ENCODE measurements at places on chromosomes 1 and 21.

- DNase-seq, result no peak
Observed at GRCh38 chr1:230865062-230865817, 3.1 kb downstream of the C1orf198 start.

GRCh38 chr1:23816361-23816760 is 8.9 kb downstream of the HMGCL start:
- DNase-seq, result no peak

DNA sequence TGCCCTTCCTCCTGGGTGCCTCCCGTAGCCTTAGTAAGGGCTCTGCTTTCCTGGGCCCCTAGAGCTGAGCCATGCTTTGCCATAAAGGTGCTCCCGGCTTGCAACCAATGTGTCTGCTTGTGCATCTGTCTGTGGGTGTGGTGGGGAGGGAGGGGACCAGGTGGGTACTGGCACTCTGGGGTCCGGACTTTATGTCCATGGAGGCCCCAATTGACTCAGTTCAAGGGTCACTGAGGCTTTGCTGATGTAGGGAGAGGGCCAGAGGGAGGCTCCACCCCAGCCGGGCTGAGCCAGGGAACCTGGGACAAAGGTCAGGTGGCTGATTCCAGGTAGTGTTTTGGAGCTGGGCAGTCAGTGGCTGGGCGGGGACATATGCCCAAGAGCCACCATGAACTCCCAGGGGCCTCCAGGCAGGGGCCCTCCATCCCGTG is 15.0 kb downstream of the TNFRSF25 start:
- DNase-seq, result no peak

DNA sequence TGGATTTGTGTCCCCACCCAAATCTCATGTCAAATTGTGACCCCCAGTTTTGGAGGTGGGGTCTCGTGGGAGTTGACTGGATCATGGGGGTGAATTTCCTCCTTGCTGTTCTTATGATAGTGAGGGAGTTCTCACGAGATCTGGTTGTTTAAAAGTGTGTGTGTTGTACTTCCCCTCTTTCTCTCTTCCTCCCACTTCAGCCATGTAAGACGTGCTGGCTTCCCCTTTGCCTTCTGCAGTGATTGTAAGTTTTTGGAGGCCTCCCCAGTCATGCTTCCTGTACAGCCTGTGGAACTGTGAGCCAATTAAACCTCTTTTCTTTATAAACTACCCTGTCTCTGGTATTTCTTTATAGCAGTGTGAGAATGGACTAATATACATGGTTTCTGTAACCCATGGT is 64.6 kb downstream of the RHOU start:
- no peak for DNase-seq

GRCh38 chr1:111973150-111973790 is 16.2 kb downstream of the KCND3 start:
- DNase-seq, result no peak

GRCh38 chr1:224065455-224065854 is 48.5 kb upstream of the FBXO28 start:
- DNase-seq, result peak; percentile 52

DNA sequence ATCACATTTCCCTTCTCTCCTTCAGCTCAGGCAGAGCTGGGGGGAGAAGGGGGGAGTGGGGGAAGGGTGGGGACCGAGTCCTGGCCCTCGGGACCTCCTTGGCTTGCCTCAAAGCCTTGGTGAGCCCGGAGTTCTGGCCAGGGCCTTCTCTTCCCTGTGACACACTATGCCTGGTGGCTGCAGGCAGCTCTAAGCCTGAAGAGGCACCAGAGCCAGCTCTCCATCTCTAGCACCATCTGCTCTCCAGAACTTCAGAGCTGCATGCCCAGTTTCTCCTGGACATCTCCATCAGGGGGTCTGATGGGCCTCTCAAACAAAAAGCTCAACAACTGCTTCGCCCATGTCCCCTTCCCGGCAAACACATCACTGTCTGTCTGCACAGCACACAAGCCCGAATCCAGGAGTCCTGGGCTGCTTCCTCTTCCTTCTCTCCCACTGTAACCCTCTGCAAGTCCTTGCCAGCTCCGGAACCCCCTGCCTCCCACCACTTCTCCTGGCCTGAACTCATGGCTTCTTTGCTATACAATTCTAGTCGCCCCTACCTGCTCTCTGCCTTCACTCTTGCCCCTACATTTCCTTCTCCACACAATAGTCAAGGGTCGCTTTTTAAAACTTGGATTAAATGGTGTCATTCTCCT is 26.5 kb downstream of the KIAA1614 start:
- DNase-seq, result no peak

DNA sequence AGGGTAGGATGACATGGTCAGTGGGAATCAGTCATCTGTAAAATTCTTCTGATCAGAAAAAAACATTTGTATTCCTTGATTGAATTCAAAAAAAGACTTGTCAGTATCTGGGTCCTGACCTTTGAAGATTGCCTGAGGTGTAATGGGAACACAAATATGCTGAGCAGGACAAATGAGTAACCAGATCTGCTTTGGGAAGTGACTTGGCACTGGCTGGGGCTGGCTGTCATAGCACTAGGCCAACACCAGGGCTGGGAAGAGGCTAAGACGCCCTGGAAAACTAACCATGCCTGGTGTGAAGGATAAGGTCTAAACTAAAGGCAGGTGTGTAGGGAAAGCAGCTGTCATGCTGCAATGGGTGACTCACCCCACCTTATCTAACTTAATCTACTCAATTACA is 452.9 kb upstream of the BEND5 start:
- DNase-seq, result no peak

- no peak for DNase-seq
Observed at GRCh38 chr1:26280333-26281042, 602 bp downstream of the SH3BGRL3 start.

DNA sequence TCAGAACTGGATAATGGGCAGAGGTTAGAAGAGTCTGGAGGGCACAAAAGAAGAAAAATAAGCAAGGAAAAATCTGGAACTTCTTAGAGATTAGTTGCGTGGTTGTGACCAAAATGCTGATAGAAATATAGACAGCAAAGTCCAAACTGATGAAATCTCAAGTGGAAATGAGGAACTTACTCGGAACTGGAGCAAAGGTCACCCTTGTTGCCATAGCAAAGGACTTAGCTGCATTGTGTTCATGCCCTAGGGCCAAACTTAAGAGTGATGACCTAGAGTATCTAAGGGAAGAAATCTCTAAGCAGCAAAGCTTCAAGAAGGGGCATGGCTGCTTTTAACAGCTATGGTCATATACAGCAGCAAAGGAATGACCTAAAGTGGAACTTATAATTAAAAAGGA is 180.0 kb downstream of the TTLL7 start:
- DNase-seq, result peak; percentile 83

DNA sequence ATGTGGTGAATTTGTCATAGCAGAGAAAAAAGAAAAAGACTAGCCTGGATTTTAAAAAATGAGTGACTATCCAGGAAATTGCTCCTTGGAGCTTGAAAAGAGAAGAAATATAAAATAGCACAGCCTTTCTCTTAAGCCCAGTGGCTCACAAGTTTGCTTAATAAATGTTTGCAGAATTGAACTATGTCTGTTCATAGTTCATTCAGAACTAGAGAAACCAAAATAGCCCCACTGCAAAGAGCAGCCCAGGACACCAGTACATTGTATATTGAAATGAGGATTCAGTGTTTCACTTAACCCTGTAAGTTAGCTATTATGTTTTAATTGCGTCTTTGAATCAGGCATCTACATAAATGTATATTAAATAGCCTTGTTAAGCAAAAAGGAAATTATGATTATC is 88.8 kb downstream of the NR5A2 start:
- DNase-seq, result no peak

- DNase-seq, result no peak
Observed at GRCh38 chr1:152959801-152960451, 10.5 kb upstream of the SPRR4 start.

GRCh38 chr1:103941086-103941485 is 191.4 kb downstream of the AMY1C start:
- DNase-seq, result no peak

DNA sequence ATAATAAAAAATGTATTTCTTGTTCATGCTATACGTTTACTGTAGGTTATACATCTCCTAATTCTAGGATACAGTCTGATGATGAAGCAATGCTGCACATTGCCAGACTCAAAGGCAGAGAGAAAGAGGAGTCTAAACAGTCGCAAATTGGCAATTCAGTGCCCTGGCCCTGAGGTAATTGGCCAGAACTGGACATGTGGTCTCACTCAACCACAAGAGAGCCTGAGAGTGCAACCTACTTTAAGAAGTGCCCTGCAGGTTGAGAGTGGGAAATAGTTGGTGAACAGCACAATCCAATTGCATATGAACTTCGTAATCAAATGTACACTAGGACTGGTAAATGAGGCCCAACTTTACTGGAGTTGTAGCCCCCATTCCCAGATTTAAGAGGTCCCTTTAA is 5.0 kb upstream of the SLC35A3 start:
- DNase-seq, result no peak
